Stimulated activated CD4-positive, alpha-beta T cell treated with anti-CD3 and anti-CD28 coated beads, Interleukin-4, amount 100 ng/mL, for 1 hour (primary cell): ENCODE measurements at places on chromosomes 6 and 20.

DNA sequence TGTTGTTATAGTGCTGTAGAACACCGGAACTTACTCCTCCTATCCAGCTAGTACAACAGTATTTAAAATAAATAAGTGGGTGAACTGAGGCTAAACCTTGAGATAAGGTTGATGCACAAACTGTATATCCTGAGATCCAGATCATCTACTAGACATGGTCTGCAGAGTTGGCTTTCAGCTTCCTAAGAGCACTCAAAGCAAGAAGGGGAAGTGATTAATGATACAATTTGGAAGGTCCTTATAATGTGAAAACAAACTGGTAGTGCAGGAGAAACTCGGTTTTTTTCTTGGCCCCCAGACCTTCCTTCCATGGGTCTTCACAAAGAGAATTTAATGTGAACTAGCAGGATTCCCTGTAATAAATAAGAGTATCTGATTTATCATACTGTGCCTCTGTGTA lies 27.4 kb upstream of the RREB1 start:
- no peak for DNase-seq

- DNase-seq = no peak
Measured at GRCh38 chr6:90703336-90703735, 116.5 kb upstream of the MAP3K7 start.

- no peak for DNase-seq
Measured at GRCh38 chr6:168302534-168302933, 17.0 kb downstream of the DACT2 start.

GRCh38 chr6:21804941-21805610 lies 211.5 kb downstream of the SOX4 start:
- DNase-seq = no peak

DNA sequence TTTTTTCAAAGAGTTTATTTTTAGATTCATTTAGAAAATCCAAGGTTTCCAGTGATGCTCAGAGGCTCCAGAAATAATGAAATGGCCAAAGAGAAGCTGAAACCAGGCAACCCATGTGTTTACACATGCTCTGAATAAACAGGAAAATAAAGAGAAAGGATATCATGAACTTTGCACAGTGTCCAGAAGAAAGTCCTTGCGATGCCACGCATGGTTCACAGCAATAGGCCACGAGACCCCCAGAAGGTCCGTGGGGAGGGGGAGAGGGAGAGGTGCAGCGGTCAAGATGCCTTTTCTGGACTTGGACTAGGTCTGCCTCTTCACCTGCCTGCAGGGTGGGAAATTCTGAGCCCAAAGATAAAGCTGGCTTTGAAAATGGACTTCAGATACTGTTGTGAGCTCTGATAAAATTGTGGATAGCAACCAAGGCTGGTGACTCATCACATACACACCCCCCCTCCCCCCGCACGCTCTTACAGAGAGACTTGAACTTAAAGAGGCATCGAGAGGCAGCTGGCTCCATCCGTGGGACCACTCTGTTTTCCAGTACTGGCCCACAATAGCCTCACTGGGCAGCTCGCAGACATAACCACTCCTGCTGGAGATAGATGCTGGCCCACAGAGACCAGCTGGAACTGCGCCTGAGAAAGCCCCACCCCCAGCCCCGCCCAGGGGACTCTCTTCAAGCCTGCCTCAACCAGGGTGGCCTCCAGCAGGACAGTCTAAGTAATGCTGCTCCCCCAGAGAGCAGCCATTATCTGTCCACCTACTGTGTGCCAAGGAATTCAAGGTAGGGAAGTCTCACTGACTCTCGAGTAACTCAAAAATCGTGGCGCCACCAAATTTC lies 21.2 kb upstream of the NFATC2 start:
- peak; percentile 51 for DNase-seq

DNA sequence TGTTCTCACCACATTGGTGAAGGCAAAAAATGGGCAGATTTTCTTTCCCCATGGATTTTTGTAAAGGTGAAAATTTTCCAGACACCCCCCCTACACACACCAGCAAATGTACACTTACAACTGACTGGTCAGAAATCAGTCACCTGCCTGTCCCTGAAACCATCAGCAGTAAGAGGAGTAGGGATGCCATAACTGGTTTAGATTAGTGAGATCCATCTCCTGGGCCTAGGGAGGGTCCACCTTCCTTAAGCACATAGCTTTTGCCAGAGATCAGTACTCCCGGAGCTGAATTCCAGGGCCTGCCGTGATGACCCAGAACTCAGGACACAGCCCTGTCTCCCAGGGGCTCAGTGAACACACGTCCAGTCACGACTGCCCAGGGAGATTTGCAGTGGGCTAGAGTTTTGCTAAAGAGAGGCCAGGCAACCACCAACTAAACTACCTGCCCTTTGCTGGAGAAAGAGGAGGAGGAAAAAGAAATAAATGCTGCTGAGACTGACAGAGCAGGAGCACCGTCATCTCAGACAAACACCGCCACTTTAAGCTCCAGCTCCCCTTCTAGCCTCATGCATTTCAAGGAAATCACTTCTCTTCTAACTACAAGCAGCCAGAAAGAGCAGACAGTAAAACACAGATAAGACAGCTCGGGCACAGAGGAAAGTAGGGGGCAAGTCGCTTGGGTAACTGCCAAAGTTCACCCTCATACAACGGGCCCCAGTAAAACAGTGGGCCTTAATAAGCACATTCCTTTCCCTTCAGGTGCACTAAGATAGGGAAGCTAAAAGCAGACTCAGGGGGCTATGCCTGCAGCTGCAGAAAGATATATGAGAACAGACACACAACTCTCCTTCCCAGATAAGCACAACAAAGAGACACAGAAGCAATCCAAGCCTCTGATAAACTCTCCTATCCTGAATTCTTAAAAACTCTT lies 82.6 kb upstream of the SPTLC3 start:
- DNase-seq = no peak

- no peak for DNase-seq
Measured at GRCh38 chr6:32081168-32081990, 27.8 kb downstream of the TNXB start.

GRCh38 chr20:48797850-48798747 lies 29.7 kb downstream of the PREX1 start:
- DNase-seq = no peak

DNA sequence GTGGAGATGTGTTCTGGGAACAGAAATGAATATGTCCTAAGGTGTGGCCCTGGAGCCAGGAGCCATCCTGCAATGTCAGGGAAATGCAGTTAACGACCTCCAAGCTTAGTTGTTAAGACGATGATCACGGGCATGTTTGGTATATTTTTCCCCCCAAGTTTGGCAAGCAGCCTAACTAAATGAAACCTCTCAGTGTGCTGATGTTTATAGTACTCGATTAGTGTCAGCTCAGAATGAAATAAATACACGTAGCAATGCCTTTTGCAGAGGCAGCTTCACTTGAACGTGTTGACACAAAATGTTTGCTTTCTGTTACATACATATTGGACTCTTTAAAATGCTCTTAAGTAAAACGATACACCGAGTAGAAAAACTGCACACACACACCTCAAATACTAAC lies 76.2 kb upstream of the OLIG3 start:
- DNase-seq = no peak

DNA sequence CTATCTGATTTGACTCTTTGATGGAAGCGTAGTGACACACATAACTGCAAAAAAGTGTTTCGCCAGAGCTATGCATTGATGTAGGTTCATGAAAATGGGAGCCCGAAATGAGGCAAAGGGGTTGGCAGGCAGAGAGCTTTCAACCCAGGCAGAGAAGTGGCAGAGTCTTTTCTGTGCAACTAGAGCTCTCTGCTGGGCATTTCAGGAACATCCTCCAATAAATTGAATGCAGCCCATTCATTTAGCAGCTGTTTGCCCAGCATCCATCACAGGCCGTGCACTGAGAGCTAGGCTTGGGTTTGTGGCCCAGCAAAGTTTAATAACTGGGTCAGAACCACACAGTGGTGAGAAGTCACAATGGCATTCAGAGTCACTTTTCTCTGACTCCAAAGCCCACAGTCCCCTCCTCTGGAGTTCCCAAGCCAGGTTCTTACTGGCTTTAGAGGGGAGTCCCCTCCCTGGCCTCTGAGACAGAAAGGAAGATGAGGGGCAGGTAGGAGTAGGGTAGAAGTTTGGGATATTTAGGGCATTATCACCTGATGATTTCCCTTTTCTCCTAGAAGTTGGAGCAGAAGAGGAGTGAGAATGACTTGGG lies 31.8 kb upstream of the ELMO2 start:
- no peak for DNase-seq

- no peak for DNase-seq
Measured at GRCh38 chr6:108619431-108620197, 58.9 kb downstream of the FOXO3 start.

- DNase-seq = no peak
Measured at GRCh38 chr6:135226537-135226936, 45.4 kb downstream of the MYB start.

DNA sequence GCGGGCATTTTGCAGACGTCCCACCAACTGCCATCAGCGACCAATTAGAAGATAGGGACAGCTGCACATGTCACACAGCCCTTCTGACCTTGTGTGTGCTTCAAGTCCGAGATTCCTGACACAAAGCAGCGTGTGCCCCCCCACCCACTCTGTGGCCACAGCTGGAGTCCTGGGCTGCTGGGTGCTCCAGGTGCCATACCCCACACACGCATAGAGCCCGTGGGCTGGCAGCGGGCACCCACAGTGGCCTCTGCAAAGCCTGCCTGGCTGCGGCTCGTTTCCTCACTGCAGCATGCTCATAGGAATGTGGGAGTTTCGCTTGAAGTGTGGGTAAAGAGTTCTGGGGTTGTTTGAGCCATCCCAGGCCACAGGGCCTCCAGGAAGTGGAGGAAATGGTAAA lies 2.5 kb upstream of the ADRM1 start:
- no peak for DNase-seq

- DNase-seq = no peak
Measured at GRCh38 chr6:56162081-56162480, 85.3 kb downstream of the COL21A1 start.

DNA sequence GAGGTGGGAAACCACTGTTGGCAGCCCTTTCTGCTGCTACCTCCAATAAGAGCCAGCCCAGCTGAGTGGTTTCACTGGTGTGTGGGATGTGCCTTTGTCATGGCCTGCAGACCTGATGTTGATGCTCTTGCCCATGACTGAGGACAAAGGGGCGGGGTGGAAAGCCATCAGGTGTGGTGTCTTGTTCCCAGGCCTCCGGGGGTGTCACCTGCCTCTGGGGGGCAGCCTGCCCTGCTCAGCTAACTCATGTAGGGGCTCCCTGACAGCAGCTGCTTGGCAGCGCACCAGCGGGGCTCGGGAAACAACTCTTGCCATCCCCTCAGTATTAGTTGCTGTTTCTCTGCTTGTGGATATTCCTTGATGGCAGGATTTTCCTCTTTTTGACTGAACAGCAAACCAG lies 91.3 kb downstream of the LYRM2 start:
- DNase-seq = no peak

- no peak for DNase-seq
Measured at GRCh38 chr20:33781133-33781532, 30.0 kb upstream of the CHMP4B start.

- no peak for DNase-seq
Measured at GRCh38 chr20:63064310-63064709, 57.5 kb upstream of the BHLHE23 start.

GRCh38 chr20:58973866-58974265 lies 7.2 kb upstream of the NELFCD start:
- DNase-seq = no peak

DNA sequence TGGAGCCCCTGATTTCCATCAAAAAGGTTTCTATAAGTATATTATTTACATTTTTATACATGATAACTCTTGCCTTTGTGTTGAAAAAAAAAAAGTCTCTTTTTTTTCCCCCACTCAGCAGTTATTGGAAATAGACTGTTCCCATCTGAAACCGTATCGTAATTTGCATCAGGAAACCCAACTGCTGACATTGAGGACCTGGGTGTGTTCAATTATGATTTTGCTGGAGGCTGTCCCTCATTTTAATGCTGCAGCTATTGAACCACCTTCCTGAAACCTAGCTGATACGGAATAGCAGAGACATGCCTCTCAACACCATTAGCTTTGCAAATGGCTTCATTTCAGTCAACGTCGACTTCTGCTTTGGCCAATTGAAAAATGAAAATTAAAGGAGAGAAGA lies 98.9 kb downstream of the ZNF217 start:
- no peak for DNase-seq

DNA sequence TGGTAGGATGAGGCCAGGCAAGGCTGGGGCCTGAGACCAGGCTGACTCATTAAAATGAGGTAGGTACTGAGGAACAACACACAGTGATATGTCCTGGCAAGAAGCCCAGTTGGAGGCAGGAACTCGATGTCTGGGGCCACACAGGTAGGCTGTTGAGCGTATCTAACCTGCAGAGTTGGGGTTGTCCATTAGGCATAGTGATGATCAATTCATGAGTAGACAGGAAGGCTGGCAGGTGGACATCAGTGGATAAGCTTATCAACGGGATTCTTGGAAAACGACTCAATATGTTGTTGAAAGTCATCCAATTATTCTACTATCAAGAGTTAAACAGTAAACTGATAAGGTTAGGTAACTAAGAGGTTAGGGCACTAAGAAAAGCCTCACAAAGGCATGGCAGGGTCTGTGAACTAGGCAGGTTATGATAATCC lies 193.2 kb upstream of the COL21A1 start:
- DNase-seq = no peak

DNA sequence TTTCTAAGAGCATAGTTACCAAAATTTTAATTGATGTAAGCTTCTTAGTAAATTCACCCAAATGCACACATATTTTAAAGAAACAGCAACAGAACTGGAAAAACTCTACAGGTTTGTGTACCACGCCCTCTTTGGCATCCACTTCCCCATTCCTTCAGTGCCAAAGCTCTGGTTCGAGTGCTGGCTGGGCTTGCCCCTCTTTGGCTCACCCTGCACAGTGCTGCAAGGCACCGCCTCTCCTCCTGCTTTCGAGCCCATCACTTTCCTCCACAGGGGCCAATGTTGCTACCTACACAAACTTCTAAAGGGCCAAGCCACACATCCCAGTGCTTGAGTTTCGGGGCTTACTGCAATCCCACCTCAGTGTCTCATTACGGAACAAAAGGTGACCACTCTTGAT lies 9.6 kb downstream of the LRP11 start:
- DNase-seq = no peak

DNA sequence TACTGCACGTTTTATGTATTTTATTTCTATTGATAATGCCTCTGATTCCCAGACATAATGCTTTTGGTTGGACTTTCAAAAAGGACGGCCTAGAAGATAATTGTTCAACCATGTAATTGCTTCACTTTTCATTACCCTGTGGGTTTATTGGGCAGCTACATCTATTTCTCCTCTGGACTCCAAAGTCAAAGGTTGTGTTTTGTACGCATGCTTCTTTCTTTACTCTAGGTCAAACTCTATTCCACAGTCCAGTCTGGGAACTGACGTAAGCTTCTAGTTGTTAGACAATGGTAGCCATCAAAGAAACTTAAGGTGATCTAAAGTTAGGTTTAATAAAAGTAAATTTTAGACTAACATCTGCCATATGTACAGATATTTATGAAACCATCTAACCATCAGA lies 6.6 kb upstream of the SLC17A3 start:
- no peak for DNase-seq
